Activated T-helper 1 cell treated with anti-CD3 and anti-CD28 coated beads, Interleukin-2, amount 50 U/mL, for 16 hours (primary cell): ENCODE measurements at places on chromosomes 13 and 19.

- no peak for DNase-seq
Observed at GRCh38 chr19:5364674-5365073, 24.1 kb upstream of the PTPRS start.

GRCh38 chr13:114142137-114142550 lies 9.7 kb upstream of the RASA3 start:
- no peak for DNase-seq

GRCh38 chr13:90477216-90477615 lies 870.3 kb upstream of the MIR17HG start:
- no peak for DNase-seq

- no peak for DNase-seq
Observed at GRCh38 chr13:97134364-97135095, 87.6 kb upstream of the MBNL2 start.

DNA sequence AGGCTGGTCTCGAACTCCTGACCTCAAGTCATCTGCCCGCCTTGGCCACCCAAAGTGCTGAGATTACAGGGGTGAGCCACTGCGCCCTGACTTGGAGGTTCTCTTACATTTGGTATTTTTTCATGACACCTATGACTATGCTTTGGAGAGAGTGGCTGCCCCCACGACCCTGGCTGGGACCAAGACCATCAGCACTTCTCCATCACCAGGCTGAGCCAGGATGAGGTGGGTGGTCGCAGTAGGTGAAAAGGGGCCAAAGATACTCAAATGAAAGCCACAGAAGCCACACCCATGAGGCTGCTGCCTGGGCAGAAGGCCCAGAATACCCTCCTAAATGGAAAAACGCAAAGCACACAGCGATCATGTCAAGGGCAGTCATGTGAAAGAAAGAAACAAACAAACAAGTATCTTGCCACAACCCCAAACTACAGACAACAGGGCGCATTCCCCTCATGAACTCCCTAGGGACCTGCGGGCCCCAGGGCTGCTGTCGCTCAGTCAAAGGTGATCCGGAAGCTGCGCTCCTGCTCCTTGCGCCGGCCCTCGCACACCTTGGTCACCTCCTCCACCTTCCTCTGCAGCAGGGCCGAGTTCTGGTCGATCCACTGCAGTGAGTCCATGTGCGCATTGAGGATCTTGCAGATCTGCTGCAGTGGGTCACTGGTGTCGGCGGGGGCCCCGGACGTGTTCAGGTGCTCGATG lies 11.2 kb upstream of the IL4I1 start:
- DNase-seq, result no peak

GRCh38 chr19:771332-771785 lies 20.4 kb downstream of the MISP start:
- DNase-seq, result no peak

DNA sequence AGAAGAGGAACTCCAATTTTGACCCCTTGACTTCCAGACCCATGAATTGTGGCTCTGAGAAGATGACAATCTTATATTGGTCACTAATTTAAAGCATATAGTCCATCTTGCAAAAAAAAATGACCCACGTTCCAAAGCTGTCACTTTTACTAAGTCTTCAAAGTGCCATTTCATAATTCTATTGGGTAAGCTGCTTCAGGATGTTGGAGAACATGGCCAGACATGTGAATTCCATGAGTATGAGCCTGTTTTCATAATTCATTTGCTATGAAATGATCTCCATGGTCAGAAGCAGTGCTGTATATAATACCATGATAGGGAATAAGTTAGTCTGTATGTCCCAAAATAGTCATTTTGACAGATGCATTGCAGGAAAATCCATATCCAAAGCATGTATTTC lies 1787.3 kb downstream of the SLITRK5 start:
- no peak for DNase-seq

DNA sequence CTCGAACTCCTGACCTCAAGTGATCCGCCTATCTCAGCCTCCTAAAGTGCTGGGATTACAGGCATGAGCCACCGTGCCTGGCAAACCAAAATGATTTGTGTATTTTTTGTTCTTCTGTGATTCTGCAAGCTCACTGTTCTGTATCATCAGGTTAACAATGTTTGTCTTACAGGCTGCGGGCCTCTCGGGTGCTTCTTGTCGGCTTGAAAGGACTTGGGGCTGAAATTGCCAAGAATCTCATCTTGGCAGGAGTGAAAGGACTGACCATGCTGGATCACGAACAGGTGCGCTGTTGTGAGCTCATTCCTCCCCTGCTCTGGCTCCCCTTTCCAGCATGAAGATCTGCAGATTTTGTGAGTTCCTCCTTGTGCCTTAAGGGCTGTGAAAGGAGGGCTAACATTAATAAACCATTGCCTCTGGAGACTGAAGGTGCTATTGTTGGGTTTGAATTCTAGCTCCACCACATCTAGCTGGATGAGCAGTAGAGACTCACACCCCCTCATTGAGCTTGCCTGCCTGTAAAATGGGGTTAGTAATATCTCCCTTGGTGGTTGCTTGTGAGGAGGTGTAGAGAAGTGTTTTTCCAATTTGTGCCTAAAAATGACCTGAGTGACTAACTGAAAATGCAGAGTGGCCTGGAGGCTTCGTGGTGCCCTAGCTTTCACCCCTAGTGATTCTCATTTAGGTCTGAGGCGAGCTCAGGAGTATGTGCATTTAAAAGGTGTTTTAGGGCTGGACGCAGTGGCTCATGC lies 12.9 kb downstream of the SAE1 start:
- no peak for DNase-seq

- DNase-seq, result no peak
Observed at GRCh38 chr13:47399599-47399998, 502.7 kb upstream of the HTR2A start.

GRCh38 chr19:55637534-55637933 lies 3.3 kb upstream of the ZNF580 start:
- DNase-seq, result no peak
